ENCODE measurements at places on chromosomes 7 and 10. TPM values are rescaled to one million over a fixed set of nuclear protein-coding genes. Genes with fewer than 3 reads are reported as not detected.

GSDME gene
- total RNA-seq: 3.1 TPM

TMEM248 gene
- 91.8 TPM for total RNA-seq

TAS2R4 gene
- total RNA-seq: 0.20 TPM

SLC18A3 gene
- total RNA-seq: not detected

JCAD gene
- total RNA-seq: 0.05 TPM

SH2B2 gene
- total RNA-seq: 3.0 TPM

TLX1 gene
- total RNA-seq: not detected

AFAP1L2 gene
- 0.45 TPM for total RNA-seq

KLHDC10 gene
- total RNA-seq: 15.4 TPM

CREB5 gene
- 0.68 TPM for total RNA-seq

ZCCHC24 gene
- 0.92 TPM for total RNA-seq

PDZD7 gene
- 0.05 TPM for total RNA-seq

CCDC3 gene
- 0.10 TPM for total RNA-seq

TMEM168 gene
- 16.7 TPM for total RNA-seq

GPR37 gene
- not detected for total RNA-seq

AKR1B15 gene
- total RNA-seq: not detected

AKR1D1 gene
- total RNA-seq: not detected

NRAP gene
- not detected for total RNA-seq

MMD2 gene
- not detected for total RNA-seq

NIPSNAP2 gene
- 42.5 TPM for total RNA-seq

MAGI2 gene
- 0.16 TPM for total RNA-seq

SPDYE8 gene
- not detected for total RNA-seq

SKIDA1 gene
- not detected for total RNA-seq

SRRM3 gene
- total RNA-seq: not detected

MYPN gene
- total RNA-seq: not detected

SEMA3D gene
- total RNA-seq: 0.08 TPM

NUDT13 gene
- total RNA-seq: 0.76 TPM

AVL9 gene
- total RNA-seq: 52.7 TPM

WNT8B gene
- 0.11 TPM for total RNA-seq

TYW1B gene
- 3.2 TPM for total RNA-seq

TSPAN12 gene
- 0.14 TPM for total RNA-seq

CPA4 gene
- total RNA-seq: 0.18 TPM

ACHE gene
- 0.32 TPM for total RNA-seq

TMEM130 gene
- total RNA-seq: not detected

MYO1G gene
- 205 TPM for total RNA-seq

SLC16A9 gene
- total RNA-seq: 1.3 TPM

SYT15B gene
- 0.11 TPM for total RNA-seq
